ENCODE measurements at places on chromosomes 2 and 18. TPM values are rescaled to one million over a fixed set of nuclear protein-coding genes. Genes with fewer than 3 reads are reported as not detected.

The HOXD8 gene
- total RNA-seq: not detected

- no peak for DNase-seq
These were observed 482.0 kb upstream of the CHST9 start for GRCh38 chr18:27667064-27667463.

DNA sequence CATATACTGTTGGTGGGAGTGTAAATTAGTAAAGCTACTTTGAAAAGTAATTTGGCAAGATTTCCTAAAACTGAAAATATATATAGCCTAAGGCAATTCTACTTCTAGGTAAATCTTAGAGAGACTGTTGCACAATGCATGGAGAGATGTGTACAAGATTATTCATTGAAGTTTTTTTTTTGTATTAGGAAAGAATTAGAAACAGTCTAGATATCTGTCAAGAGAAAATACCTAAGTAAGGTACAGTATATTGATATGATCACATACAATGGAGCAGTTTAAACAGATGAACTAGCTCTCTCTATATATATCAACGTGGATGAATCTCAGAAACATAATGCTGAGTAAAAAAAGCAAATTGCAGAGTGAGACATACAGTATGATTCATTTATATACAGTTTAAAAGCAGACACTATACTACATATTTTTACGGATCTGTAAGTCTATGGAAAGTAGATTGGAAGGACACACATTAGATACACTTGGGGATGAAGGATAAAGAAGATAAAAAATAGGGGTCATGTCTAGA is 59.3 kb upstream of the ACVR1 start:
- no peak for DNase-seq

GRCh38 chr2:179654806-179655205 is 206.6 kb downstream of the ZNF385B start:
- no peak for DNase-seq

DNA sequence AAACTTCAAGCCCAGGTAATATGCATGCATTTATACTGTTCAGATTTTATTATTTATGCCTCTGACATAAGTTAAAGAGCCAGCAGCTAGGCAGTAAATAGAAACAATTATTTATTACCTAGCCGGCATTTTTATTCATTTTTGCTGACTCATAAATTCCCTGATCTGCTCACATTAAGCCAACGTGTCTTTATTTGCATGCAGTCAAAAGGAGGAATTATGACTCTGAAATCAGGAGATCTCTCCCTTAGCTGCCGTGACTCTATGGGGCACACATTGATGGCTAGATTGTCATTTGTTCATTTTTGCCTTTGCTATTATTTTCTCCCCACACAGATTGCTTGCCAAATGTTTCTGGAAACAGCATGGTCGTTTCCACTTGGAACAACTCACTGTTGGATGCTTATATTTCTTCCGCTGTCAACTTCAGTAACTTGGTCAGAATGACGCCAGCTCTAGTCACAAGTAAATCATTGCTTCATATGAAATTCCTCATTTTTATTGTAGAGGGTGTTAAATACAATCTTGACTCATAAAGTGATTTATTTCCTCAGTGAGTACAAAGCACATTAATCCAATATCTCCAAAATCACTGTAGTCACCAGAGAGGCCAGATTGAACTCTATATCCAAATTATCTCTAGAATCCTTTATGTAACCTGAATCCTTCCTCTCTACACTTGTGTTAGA is 15.9 kb upstream of the ZBTB14 start:
- DNase-seq: no peak

Measured in OCI-LY7 (cell line).